Activated T-helper 2 cell treated with anti-CD3 and anti-CD28 coated beads, Interferon-gamma antibody, Interleukin-2, Interleukin-4, amounts not matched to agents 10 μg/mL and 5 μg/mL and 100 μg/mL, durations not matched to agents 14 hours and 24 hours and 36 hours (primary cell): ENCODE measurements at places on chromosomes 2 and 18.

DNA sequence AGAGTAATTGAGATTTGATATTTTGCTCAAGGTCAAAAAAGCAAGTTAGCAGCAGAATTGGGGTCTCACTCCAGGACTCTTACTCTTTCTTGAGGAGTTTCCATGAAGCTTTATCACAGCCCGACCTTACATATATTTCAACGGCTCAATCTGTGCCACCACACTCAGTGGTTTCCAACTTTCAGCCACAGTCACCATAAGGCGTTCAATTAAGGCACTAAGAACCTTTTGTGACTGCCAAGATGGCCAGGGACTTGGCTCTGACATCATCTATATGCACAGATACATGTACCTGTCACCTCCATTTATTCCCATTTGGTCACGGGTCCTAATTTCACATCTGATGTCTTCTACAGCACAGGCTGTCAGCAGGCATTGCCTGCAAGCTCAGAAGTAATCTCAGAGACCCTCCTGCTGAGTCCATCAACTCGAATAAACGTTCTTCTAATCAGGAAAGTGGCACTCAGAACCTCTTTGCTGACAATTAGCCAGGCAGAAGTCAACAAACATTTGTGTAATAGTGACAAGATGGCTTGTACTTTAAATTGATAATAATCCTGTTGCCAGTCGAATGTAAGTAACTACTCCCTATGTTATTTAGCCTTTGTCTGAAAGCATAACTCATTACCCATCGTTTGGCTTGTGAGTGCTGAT lies 16.1 kb downstream of the DYTN start:
- DNase-seq: no peak

DNA sequence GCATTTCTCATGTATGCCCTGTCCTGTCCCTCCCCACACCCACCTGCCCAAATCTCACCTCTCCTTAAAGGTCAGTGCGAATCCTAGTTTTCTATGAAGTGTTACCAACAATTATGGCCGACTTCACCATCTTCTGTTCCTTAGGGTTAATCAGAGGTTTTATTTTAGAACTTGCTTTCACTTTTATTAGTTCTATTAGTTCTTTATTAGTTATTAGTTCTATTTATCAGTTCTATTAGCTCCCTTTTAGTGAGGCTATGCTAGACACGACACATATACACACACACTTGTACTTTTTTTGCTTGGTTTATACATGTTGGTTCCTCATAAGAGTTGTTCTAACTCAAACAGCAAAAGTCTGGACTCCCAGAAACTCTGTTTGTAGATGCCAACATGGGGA lies 176.8 kb upstream of the MSH6 start:
- DNase-seq: no peak

- no peak for DNase-seq
These were observed 10.2 kb downstream of the BOK start for GRCh38 chr2:241568726-241569125.

DNA sequence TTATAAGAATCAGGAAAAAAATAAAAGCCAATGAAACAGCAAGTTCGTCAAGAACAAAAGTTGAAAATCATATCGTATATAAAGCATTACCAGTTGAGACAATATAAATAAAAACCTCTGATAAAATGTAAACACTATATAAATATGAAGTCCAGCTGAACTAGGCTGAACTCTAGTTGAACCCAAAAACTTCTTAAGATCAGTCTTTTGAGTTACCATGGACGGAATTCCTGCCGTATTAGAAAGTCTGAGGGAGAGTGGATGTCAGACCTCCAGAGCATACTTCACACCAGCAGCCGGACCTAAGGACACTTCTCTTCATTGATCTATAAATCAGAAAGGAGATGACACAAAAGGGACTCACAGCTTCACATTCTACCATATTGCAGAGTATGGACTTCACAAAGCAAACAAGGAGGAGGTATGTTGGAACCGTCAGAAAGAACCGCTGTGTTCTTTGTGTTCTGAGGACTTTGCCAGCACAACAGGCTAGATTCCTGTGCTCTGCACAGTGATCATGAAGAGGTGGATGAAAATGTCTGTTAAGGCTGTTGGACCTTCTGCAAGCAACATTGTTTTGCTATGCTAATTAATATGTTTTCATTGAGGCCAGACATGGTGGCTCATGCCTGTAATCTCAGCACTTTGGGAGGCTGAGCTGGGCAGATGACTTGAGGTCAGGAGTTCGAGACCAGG lies 67.2 kb upstream of the SP5 start:
- no peak for DNase-seq

GRCh38 chr2:205053827-205054410 lies 508.6 kb downstream of the PARD3B start:
- no peak for DNase-seq

DNA sequence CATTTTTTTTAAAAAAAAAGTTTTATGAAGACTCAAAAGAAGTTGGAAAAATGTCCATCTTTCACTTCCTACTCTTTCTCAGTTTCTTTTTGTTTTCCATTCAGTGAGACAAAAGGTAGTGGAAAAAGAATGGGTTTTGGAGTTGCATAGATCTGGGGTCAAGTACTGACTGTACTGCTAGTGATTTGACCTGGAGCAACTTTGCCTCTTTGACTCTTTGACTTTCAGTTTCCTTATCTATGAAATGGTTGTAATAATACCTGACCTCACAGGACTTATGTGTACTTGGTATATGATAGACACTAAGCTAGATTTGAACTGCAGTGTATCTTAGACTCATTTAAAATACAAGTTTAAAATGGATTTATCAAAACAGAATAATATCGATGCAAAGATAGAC lies 3.5 kb upstream of the KCNE4 start:
- no peak for DNase-seq

GRCh38 chr2:233976690-233977294 lies 59.6 kb downstream of the TRPM8 start:
- no peak for DNase-seq
